ELR (cell line): ENCODE measurements at places on chromosomes 2 and 18.

DNA sequence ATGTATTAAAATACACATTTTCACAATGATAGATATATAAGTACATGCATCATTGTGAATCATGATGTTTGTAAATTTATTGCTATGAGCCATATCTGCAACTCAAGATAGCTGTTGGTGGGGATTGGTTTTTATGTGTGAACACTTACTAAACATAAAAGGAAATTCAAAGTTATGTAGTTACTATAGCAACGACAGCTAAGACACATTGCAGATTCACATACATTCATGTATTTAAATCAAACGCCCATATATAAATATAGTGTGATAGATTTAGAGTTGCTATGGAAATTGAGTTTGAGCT is 65.6 kb downstream of the MAPRE2 start:
- peak; percentile 13 for DNase-seq

DNA sequence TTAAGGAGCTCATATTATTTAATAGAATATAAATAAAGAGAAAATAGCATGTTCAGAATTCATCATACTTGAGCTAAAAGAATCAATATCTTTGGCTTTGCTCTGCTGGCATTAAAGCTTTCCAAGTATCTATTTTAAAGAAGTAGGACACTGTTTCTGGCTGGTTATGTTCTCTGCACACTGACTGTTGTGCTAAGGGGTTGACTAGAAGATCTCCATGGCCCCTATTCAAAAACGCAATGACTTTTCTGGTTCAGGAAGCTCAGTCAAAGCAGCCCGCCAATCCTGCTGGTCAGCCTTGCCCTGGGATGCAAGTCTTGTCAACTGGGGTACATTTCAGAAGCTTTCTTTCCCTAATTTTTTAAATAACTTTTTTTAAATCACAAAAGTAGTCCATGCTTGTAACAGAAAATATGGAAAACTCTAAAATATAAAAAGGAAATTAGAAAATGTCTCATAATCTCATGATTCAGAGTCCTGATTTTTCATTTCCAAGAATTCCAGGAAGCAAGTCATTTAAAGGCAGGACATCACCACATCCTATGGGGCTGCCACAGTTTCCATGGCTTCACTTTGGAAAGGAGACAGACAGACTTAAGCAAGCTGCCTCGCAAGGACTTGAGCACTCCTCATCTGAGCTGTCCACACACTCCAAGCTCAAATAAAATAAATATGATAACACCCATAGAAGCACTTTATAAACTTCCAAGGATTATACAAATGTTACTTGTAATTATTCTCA is 195.1 kb downstream of the TXNL1 start:
- no peak for DNase-seq

- no peak for DNase-seq
Observed at GRCh38 chr2:237418300-237418699, 4.3 kb upstream of the COL6A3 start.

DNA sequence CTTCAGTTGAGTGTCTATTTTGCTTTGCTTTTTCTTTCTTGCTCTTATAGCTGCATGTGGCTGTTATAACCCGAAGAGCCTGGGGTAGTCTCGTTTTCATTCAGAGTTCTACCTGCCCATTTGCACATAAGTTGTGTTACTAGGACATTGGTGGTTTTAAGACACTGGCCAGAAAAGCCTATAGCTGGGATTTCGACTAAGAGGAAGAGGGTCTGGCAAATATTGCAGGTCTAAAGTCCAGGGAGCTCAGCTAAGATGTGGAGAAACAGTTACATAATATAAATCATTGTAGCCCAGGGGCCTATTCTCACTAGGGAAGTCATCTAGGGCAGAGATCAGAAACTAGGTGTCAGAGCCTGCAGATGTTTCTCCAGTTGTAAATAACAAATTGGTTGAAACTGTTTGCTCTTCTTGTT is 120.8 kb downstream of the BABAM2 start:
- no peak for DNase-seq

- no peak for DNase-seq
Observed at GRCh38 chr2:6510532-6510931, 355.2 kb downstream of the CMPK2 start.

DNA sequence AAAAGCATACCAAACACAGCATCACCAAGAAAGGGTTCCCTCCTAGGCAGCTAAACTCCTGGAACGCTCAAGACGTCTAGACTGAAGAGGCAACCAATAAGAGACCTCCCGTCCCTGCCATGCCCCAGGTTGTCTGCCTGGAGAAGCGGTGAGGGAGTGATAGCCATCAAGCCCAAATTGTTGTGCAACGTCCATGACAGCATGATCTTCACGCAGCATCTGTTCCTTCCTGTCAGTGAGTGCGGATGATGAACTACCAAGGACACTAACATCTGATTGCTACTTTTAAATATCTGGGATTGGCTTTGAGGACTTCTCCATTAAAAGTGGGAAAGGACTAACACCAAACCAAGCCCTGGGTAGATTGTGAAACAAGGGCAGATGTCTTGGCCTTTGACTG is 149.7 kb downstream of the TXNL1 start:
- DNase-seq: no peak

DNA sequence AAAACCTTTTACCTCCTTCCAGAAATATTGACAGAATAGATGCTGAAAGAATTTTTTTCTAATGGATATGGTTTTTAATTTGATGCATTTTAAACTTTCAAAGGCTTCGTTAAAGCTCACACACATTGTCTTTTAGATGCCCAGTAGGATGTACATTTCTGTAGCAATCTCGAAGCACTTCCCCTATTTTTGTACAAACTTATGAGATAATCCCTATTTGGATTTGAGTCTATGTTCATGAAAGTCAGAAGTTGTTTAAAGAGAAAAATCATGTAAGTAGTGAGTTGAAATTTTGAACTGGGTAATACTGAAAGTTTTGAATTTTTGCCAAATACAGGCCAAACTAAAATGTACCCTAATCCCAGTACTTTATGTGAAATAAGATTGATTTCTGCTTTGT is 38.1 kb upstream of the MMADHC start:
- no peak for DNase-seq
